ENCODE measurements at places on chromosomes 11 and 22.

DNA sequence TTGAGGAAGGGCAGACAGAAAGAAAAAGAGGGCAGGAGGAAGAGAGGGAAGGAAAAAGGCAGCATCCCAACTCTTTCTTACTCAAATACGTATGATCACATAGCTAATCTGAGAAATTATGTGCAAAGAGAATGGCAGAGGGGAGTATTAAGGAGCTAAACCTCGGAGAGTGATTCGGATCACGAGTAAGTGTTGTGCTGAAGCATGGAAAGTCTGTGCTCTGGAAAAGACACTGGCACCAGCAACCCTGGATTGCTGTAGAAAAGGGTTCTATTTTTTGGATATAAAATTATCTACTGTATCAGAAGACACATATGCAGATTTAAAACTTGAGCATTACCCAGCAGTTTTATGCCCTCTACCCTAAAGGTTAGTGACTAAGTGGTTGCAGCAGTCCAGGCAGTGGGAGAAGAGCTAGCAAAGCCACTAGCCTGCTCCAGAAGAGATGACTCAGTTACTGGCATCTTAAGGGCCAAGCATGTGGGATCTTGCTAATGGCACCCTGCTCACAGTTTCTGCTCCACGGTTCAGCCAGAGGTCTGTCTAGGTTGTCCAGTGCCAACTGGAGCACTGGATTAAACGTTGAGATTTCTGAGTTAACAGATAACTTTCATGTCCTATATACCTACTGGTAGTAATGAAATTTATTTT is 151.7 kb downstream of the SWAP70 start:
- no peak for DNase-seq

DNA sequence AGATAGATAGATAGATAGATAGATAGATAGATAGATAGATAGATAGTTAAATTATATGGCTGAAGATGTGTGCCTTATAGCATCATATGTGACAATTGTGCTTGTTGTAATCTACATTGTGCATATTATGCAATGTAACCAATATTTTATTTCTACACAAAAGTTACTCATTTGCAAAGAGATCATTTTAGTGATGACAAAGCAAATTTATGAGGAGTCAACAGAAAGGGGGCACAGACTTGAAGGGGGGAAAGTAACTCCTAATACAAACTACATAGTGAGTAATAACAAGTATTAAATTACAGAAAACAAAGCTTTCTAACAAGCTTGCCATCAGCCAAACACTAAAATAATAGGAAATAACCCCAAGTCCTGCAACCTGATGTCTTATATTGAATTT is 106.8 kb downstream of the MUC15 start:
- no peak for DNase-seq

GRCh38 chr11:130037881-130038585 is 31.7 kb upstream of the APLP2 start:
- no peak for DNase-seq

GRCh38 chr11:117369534-117369933 is 41.9 kb downstream of the CEP164 start:
- DNase-seq = no peak

DNA sequence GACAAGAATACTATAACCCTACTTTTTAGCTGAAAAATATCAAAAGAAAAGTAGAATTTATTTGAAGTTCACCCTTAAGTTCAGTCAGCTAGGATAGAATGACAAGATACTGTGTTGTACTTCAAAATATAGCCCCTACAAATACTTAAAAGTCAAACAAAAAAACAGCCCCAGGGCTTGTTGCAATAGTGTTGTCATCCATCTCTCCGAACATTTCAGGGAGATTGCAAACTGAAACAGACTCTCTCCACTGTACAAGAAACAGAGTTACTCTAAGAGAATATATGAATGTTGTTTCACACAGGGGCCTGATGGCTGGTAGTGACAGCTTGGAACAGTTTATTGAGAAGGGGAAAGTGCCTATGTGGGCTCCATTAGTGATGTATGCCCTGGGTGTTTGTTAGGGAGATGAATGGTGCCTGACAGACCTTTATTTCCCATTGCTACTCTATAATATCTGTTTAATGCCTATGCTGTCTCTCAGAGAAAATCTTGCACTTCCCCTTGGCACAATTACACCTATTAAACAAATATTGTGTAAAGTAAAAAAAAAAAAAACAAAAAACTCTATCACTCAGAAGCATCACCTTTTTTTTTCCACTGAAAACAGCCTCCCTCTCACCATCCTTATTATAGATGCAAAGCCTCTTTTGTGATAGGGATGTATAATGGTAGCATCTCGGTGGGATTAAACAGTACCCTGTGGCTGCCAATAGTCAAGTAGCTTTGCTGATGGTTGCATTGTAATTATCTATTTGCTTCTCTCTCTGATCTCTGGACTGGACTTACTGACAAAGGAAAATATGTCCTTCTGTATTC is 506.3 kb upstream of the LUZP2 start:
- DNase-seq = no peak

DNA sequence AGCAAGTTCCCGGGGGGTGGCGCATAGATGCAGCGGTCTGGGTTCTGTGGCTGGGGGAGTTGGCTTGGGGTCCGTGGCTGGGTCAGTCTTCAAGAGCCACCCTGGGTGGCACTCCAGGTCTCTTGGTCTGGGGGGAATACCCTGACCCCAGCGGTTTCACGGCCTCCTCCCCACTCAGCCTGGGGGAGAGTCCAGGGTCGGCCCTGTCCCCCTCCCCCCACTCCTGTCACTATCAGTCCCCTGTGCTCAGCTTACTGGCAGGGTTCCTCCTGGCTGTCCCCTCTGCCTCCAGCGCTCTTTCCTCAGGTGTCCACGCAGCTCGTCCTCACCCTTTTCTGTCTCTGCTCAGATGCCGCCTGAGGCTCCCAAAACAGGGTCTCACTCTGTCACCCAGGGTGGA is 68.5 kb upstream of the PARVG start:
- no peak for DNase-seq

DNA sequence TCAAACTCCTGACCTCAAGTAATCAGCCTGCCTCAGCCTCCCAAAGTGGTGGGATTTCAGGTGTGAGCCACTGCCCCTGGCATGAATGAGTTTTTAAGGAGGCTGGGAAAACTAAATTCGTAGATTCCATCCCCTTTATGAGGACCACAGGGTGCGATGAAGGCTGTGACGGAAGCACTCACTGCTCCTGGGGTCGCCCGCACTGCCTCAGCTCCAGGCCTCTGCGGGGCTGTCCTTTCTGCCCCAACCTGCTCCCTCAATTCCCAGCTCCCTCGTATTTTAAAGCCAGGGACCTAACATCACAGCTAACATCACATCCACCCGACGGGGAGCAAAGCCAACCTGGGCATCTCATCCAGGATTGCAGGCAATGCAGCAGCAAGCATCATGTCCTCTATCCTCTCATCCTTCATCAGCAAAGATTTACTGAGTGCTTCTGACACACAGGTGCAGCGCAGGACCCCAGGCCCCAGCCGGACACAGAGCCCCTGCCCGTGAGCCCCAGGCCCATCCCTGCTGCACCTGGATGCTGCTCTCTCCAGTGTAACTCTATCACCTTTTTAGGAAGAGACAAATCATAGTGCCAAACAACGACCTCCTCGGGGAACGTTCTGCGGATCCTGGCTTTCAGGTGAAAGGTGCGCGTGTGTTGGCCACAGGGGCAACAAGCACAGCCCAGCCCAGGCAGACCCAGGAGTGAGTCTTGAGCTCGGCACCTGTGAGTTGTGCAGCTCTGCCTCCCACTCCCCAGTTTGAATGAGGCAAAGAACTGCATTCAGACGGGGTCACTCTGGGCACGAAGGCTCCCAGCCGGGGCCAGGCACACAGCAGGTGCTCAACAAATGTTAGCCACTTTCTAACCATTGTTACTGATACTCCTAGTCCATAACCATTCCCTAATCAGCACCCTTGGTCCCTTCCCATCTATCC is 134.3 kb downstream of the CRYBB2 start:
- DNase-seq = no peak

GRCh38 chr22:49446145-49446758 is 381.4 kb downstream of the BRD1 start:
- DNase-seq = no peak

- DNase-seq = no peak
Observed at GRCh38 chr11:68168694-68169093, 44.4 kb downstream of the KMT5B start.

DNA sequence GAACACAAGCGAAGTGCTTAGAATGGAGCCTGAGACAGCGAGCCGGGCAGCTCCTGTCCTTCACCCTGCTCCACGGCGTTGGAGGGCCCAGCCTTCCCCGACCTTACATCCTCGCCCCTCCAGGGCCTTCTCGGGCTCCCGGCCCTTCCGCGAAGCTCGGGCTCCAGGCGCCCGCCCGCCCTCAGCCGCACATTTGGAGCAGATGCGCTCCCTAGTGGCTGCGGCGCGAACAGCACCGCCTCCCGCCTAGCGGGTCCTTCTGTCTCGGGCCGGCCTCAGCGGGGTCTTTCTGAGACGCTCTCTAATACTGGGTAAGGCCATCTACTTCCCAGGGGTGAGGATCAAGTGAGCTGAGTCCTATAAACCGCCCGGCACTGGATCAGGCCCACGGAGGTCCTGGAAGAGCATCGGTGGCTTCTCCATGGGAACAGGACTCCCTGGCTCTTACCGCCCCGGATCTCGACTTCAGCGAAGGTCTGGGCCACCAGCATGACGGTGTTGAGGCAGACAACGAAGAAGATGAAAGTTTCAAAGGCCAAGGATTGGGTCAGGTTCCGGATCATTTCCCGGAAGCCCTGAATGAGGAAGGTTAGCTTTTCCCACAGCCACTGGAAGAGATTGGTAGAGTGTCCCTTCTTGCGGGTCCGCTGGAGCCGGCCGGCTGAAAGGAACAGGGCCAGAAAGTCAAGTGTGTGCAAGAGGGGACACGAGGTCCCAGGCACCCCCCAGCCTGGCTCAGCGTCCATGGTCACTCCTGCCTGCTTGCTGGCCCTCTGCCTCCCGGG is 3.7 kb downstream of the CATSPER1 start:
- peak; percentile 78 for DNase-seq

GRCh38 chr11:106466521-106467080 is 389.1 kb downstream of the AASDHPPT start:
- no peak for DNase-seq

DNA sequence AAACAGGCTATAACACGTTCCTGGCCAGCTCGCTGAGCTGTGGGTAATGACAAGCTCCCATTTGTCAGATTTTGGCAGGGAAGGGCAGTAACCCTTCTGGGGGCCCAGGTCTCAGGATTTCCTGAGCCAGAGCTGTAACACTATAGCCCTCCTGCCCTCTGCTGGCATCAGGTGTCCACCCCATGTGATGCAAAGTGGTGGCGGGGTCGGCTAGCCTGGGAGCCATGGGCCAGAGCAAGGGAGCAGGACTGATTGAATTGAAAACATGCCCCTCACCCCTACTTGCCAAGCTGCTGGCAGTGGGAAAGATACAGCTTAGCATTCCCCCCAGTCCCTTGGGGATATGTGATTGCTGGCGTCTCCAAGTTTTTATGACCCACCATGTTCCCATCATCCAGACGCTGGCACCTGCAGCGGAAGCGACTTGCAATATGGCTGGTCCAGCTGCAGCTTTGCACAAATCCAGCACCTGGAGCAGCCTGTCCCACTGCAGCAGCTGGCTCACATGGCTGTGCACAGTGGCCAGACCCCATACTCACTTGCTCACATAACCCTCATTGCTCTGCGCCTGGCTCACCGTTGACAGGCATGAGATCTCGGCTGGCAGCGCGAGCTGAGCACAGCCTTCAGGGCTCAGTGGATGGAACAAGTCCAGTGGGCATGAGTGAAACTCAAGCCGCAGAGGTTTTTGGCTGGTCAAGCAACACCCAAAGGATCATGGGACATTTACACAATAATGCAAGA is 1147.8 kb downstream of the JRKL start:
- DNase-seq = no peak

GRCh38 chr22:44956840-44957767 is 52.7 kb downstream of the PHF21B start:
- DNase-seq = no peak

DNA sequence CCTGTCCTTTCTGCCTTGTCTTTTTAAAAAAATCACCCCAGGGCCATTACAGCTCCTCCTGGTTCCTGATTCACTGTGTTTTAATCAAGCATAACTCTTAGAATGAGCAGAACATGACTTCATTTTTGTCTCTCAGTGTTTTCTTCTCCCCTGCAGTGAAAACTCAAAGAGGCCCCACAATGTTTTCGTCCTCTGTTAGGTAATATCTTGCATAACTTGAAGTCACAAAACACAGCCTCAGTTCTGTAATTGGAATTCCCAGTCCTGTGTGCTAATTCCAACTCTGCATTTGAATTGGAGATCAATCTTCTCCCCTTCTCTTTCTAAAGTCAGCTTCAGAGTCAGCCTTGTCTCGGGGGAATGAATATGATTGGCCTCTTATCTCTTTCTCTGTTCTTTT is 186.5 kb upstream of the NAV2 start:
- no peak for DNase-seq

GRCh38 chr11:100105982-100106358 is 581.1 kb upstream of the ARHGAP42 start:
- no peak for DNase-seq

DNA sequence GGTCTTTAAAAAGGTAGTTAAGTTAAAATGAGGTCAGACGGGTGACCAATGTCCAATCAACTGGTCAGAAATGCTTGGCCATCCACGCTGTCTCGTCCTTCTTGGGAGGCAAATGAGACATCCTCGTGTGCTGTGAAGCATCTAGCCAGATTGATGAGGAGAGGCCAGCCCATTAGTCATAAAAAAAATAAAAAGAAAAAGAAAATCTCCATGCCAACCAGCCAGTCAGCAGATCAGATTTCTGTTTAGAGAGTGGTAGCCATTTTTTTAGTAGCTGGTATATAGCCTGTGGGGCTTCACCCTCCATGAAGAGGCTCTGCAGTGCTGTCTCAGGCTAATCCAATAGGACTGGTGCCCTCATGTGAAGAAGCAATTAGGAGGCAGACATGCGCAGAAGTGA is 343.1 kb upstream of the SYN3 start:
- no peak for DNase-seq

DNA sequence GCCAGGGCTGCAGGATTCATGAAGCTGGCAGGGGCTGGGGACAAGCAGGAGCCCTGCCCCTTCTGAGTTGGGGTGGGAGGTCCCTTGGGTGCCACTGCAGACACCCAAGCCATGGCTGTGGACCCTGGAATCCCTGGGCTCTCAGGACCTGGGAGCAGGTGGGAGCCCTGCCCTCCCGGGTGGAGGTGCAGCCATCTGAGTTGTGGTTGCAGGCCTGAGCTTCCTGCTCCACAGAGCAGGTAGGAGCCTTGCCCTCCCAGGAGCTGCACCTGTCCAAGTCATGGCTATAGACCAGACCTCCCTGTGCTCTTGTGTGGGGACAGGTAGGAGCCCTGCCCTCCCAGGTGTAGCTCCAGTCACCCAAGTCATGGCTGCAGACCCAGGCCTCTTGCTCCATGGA is 113.5 kb downstream of the ARHGAP20 start:
- no peak for DNase-seq

- peak; percentile 20 for DNase-seq
Observed at GRCh38 chr22:48492366-48493320, 1335.0 kb downstream of the BRD1 start.

GRCh38 chr22:30286813-30287647 is 2.3 kb downstream of the CASTOR1 start:
- DNase-seq = peak; percentile 83

- DNase-seq = no peak
Observed at GRCh38 chr11:89536926-89537325, 45.8 kb upstream of the NOX4 start.

GRCh38 chr11:103484545-103484944 is 375.3 kb downstream of the DYNC2H1 start:
- no peak for DNase-seq

Data from CD4-positive, alpha-beta T cell treated with Interferon alpha-2 for 1 hour (primary cell).